ENCODE measurements at places on chromosomes 2 and 18.

- DNase-seq, result no peak
Measured at GRCh38 chr2:111167076-111167862, 46.6 kb downstream of the BCL2L11 start.

- DNase-seq, result no peak
Measured at GRCh38 chr18:11669948-11670275, 19.2 kb upstream of the GNAL start.

- DNase-seq, result no peak
Measured at GRCh38 chr2:186605041-186605440, 15.2 kb downstream of the ITGAV start.

GRCh38 chr2:100470898-100471514 lies 724 bp downstream of the NMS start:
- DNase-seq, result no peak

- DNase-seq, result peak; percentile 2
Measured at GRCh38 chr2:214808981-214809750, at the start of gene BARD1. BARD1 (minus strand) TSS chr2:214809683; CDS start chr2:214809569, 114 bp downstream.

All from NCI-H1092 (cell line).